LNCaP clone FGC (cell line): ENCODE measurements at places on chromosomes 6 and 20.
A peak's percentile ranks its signal among the peaks of the same experiment; 100 is the strongest.

- DNase-seq, result no peak
These were observed 2.8 kb downstream of the TBPL1 start for GRCh38 chr6:133955582-133956415.

DNA sequence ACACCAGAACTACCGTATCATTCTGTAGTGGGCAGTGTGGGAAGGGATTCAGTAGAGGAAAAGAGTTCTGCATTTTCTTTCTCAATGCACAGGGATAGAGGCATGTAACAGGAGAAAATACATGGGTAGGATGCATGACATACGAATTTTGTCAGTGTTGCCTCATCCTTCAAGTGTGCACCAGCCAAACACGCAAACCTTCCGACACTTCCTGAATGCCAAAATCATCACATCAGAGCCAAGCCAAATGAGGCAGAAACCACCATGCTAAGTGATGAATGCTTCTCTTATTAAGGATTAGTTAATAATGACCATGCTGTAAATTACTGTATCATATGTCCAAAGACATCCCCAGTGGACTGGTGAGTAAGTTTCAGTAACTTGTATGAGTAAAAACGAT lies 27.3 kb downstream of the RAMACL start:
- no peak for DNase-seq

DNA sequence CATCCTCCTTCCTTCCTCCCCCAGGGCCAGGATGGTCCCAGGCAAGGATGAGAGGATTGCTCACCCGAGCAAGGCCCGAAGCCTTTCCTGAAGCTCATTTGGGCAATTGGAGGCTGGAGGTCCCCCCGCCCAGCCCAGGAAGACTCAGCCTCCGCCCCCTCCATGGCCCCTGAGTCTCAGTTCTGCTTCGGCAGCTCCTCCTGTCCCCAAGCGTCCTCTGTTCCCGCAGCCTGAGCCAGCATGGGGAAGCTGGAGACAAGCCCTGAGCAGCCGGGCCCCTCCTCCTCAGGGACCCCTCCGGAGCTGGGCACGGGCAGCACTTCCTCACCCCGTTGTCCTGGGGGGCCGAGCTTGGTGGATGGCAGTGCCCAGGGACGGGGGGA lies 26.0 kb downstream of the SLC17A9 start:
- no peak for DNase-seq

- DNase-seq, result no peak
These were observed 222.2 kb downstream of the LY86 start for GRCh38 chr6:6810727-6811126.

GRCh38 chr6:107353773-107354382 lies 105.5 kb downstream of the PDSS2 start:
- DNase-seq, result no peak

- DNase-seq, result no peak
These were observed 33.3 kb upstream of the TGM2 start for GRCh38 chr20:38198238-38198861.

DNA sequence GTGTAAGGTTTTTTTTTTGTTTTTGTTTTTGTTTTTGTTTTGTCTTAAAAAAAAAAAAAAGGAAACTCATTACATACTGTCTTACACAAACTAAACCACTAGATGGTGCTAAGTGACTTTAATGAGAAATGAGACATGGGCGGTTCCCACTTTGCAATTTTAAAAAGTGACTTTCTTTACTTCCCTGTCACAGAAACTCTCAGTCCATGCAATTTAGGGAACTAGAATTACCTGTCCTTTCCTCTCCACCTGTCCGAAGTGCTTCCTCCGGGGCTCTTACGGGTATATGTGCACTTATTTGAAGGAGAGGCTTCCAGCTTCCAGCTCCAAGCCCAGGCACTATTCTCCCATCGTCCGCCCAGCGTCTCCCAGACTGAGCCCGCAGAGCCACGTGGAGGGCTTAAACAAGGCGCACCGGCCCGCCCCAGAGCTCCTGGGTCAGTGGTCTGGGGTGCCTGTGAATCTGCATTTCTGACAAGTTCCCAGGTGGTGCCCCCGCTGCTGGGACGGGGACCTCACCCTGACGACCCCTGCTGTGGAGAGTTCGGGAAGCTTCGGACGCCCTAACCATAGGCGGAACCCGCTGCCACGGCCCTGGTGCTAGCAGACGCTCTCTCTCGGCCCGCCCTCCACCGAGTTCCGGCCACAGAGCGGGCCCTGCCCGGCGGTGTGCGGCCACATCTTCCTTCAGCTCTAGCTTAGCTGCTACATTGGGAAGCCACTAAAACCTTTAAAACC lies 26.1 kb downstream of the BFSP1 start:
- DNase-seq, result peak; percentile 23

DNA sequence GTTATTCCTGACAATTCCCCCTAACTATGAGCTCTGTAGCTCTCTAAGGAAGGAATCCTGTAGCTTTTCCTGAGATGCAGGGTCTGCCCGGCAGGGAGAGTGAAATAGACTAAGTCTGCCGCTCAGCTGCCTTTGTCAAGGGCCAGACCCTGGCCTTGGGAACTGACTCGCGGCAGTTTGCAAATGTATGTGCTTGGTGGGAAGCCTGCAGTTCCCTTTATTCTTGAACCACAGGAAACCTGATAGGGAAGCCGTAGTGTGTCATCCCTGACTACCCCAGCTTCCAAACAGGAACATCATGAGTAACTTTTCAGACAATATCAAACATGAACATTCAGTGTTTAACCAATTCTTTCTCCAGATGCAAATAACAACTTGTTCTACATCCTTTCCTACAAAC lies 78.7 kb upstream of the IFNGR1 start:
- DNase-seq, result no peak

GRCh38 chr6:137823826-137824555 lies 43.1 kb upstream of the TNFAIP3 start:
- no peak for DNase-seq

DNA sequence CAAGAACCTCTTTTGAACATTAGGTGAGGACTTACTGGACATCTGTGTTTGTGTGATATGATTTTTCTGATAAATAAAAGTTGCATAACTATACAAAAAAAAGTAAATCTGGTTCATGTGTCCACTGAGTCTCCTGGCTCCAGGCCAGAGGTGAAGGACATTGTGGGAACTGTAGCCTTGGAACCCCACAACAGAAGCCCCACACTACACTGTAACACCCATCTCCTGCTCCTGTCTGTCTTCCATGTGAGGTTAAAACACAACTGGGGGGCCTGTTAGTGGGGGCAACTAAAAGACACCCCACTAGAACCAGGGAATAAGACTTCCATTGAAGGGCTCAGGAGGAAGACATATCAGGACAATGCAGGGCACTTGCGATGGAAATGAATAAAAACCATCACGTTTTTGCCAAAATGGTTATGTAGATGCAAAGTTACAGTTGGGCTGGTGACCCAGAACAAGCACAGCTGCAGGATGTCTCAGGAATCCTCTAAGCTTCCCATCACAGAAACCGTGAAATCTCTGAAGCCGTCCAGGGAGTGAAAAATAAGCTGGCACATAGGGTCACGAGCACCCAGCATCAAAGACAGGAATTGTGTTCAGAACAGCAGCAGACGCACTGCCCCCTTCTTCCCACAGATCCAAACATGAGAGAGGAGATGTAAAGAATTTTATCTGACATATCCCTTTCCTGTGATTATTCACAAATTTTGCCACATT lies 36.7 kb upstream of the PCSK2 start:
- DNase-seq, result no peak

GRCh38 chr6:85690071-85690470 lies 47.4 kb upstream of the SYNCRIP start:
- no peak for DNase-seq

DNA sequence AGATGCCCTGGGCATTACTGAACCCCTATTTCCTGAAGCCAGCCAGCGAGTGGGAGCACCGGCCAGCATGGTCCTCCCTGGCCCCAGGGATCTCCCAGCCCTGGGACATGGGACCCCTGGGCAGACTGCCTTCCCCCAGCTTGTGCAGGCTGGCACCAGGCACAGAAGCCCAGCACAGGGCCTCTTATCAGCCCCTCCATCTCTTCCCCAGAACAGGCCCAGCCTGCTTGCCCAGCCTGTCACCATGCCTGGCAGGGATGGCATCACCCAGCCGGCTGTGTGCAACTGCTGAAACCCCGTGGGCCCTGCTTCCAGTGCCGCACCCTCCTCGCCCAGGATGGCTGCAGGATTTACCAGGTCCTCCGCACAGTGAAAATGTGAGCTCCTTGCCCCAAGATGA lies 6.1 kb upstream of the OSBPL2 start:
- DNase-seq, result peak; percentile 71

GRCh38 chr6:169048865-169049205 lies 204.8 kb downstream of the THBS2 start:
- no peak for DNase-seq

GRCh38 chr6:113825781-113826180 lies 31.4 kb upstream of the MARCKS start:
- peak; percentile 70 for DNase-seq

DNA sequence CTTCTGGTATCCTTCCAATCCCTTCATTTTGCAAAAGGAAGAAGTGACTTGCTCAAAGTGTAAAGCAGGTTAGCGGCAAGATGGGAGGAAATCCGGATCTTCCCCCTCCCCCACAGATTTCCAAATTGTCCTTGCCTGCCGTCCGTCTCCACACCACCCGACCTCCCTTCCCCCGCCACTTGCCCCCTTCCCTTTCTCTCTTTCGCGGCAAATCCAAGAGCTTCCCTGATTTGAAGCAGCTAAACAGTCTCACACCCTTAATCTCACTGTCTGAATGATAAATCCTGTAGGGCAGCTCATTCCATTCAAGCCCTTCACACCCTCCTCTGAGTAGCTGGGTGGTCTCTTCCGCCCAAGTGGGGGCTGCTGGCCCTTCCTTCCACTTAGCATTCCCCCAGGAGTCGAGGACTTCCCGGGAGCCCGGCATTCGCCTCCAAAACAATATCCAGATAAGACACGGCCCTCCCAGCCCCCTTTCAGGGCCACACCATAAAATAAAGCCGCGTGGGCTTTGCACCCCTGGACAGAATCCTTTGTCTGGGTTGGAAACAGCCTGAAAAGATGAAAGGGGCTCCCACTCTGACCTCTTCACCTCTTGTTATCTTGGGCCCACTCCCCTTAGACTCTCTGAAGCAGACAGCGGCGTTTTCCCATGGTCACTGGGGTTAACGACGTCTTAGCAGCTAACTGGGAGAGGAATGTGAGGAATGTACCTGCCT lies 44.0 kb upstream of the PIM1 start:
- no peak for DNase-seq

GRCh38 chr6:117771403-117771802 lies 96.1 kb downstream of the NUS1 start:
- no peak for DNase-seq

DNA sequence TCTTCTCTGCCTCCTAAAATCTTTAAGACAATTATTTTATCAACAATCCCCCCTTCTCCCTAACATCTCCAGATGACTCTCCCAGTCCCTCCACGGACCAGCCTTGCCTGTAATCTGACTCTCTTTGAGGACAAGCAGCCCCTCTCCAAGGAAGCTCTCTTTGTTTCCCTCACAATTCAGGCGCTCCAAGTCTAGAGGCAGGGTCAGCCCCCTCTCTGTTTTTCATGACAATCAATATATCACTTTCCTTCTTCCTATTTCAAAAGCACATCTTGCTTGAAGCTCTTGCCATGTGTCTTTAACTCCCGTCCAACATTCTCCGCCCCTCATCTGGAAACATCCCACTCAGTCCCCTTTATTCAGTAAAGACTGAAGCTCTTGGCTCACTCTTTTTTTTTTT lies 393.4 kb upstream of the SULF2 start:
- DNase-seq, result no peak

GRCh38 chr6:152298848-152299735 lies 338.1 kb downstream of the SYNE1 start:
- DNase-seq, result no peak

DNA sequence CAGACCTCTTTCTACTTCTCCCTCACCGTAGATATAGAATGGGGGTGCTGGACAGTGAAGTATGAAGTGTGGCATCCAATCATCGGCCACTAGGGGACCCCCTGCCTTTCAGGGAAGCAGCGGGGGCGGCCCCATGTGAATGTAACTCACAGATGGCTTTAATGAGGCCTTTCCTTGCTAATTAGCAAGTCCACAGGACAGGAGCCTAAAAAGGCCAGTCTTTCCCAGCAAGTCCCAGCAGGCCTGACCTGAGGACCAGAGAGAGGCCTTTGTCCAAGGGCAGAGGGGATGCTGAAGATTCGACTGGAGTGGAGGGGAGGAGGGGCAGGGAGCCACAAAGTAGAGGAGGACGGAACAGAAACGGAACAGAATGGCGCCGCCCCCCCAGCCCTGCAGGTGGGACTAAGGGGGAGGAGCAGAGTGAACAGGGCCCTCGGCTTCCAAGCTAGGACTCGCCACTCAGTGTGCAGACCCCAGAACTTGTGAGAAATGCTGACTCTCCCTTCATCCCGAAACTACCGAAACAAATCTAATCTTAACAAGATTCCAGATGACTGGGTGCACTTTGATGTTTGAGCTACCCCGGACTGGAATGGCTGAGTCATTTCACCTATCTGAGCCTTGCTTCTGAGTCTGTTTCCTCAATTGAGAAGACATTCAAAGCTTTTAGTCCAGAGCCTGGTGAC lies 5.8 kb downstream of the C6orf132 start:
- DNase-seq, result no peak
